ENCODE measurements at places on chromosomes 3 and 15.

GRCh38 chr3:159922193-159922840 is 66.3 kb upstream of the IL12A start:
- no peak for DNase-seq

DNA sequence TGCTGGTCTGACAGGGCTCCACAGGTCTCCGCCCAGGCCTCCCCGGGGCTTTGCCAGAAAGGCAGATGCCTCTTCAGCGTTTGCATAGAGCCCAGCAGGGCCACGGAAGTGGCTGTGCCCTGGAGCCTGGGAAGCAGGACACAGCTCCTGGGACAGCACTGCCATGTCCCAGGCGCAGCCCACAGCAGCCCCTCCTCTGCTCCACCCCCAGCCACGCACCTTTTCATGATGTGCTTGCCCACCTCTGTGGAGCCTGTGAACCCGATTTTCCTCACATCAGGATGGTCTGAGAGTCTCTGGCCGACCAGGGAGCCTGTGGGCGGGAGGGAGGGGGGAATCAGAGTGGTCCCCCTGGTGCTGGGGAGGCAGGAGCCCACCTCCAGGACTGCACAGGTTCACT is 33.9 kb upstream of the SLC41A3 start:
- DNase-seq = no peak

- no peak for DNase-seq
Measured at GRCh38 chr3:125478326-125478725, 41.7 kb downstream of the SNX4 start.

- DNase-seq = no peak
Measured at GRCh38 chr15:101573951-101574350, 78.2 kb downstream of the TM2D3 start.

GRCh38 chr3:137765310-137766033 is 1.4 kb downstream of the SOX14 start:
- DNase-seq = no peak

- DNase-seq = no peak
Measured at GRCh38 chr3:144058713-144059112, 87.1 kb downstream of the DIPK2A start.

DNA sequence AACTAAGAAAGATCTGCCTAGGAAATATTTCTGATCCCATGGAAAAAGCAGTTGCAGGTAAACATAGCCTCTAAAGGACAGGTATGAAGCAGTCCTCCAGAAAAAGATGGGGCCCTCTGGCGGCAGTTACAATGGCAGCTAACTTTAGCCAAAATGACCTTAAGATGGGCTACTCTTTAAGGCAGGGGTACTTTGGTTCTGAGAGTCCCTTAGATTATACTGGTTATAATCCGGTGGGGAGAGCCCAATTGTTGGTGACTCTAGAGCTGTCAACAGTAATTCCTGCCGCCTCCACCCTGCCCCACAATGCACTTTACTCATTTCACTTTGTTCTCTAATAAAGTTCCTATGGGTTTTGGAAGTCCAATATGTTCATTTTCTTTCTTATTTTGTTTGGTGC is 412.8 kb upstream of the WNT5A start:
- no peak for DNase-seq

- DNase-seq = no peak
Measured at GRCh38 chr3:10337323-10338163, 16.6 kb upstream of the SEC13 start.

GRCh38 chr3:195129644-195130492 is 141.1 kb downstream of the XXYLT1 start:
- DNase-seq = no peak

DNA sequence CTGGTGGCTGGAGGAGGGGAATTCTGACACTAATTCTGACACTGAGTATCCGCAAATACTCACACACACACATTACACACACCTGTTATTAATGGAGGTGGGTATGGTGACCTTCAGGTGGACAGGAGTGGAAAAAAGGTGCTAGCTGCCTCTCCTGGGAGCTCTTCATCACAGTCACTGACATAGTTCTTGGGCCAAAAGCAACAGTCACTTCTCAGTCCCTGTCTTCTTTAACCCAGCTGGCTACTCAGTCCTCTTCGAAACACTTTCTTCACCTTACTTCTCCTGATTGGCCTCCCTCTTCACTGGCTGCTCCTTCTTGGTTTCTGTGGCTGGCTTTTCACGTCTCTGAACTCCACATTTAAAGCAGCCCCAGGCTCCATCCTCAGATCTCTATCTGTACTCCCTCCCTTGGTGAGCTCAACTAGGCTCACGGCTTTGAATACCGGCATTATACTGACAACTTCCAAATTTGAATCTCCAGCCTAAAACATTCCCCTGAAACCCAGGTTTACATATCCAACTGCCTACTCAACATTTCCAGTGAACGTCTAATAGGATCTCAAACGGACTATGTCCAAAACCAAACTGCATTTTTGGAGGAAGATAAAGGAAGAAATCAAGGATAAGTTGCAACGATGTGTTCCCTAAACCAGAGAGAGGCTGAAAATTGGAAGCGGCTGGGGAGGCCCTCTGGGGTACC is 53.2 kb upstream of the HEG1 start:
- DNase-seq = no peak

- DNase-seq = peak; percentile 40
Measured at GRCh38 chr3:69370156-69370883, 15.6 kb downstream of the FRMD4B start.

DNA sequence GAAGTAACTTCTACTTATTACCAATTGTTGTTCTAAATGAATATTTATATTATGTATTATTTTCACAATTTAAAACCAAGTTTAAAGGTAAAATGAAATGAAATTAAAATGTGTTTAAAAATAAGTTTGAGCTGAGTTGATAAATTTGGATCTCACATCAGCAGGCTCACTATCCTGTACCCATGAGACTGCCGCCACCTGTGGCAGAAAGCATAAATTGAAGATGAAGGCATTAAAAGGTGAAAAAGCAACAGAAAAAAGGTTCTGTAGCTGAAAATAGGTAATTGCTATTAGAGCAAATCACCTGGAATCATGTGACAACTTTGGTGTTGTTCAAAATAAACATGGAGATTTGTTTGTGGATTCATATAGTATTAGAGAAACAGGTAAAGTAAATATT is 133.0 kb upstream of the CADM2 start:
- no peak for DNase-seq

DNA sequence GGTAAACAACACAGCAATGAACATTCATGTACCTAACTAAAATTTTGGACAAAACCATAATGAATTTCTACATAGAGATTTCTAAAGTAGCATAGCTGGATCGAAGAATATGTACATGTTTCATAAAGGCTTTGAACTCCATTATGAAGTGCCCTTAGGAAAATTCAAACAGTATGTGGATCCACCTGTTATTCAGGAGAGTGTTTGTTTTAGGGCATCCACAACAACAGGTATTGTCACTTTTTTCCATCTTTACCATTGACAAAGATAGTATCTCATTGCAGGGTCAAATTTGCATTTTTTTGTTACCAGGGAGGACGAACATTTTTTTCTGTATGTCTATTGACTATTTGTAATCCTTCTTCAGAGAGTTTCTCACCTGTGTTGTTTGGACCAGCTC is 75.0 kb downstream of the COL6A5 start:
- DNase-seq = no peak

DNA sequence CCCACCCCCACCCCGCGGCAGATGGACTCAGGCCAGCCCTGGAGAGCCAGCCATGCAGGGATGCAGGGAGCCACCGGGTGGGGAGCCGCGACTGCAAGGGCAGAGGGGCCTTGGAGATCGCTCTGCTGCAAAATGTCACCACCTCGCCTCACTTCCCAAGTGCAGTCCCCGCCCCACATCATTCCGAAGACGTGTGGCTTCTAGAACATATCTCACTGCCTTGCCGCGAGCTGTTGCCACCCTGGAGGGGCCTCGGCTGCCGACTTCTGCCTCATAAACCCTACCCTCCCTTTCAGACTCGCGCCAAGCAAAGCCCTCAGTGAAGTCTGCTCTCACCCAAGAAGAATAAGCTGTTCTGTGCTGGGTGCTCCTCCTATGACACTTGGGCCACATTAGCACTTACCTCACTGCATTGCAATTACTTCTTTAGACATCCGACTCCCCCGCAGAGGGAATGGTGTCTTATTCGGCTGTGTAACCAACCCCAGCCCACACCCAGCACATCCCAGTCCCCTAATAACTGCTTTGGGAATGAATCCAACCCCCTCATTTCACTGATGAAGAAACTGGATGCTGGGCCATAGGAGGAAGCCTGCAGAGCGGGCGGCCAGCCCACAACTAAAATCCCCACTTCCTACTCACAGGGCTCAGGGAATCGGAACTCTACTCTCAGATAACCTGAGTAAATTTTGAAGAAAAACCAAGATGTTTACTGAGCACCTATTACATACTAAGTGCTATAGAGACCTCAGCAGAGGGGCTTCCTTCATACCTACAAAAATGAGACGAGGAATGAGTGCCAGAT is 8.6 kb downstream of the TLE3 start:
- peak; percentile 61 for DNase-seq

DNA sequence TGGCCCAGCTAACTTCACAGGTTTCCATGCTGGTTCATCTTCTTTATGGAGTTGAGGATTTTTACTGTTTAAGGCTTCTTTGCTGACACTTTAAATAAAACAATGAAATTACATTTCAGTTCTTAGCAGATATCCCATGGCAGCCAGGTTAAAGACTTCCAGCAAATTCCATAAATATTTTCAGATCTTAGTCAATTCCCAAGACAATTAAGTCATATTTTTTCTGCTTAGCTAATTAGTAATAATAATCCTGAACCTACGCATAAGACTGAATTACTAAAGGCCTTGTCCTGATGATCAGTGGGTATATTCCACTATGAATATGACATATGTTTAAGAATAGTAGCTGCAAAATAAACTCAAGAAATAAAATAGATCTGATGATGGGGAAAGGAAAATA is 83.3 kb downstream of the NR2E3 start:
- DNase-seq = no peak

GRCh38 chr3:168220556-168220955 is 124.8 kb upstream of the GOLIM4 start:
- DNase-seq = peak; percentile 57

- DNase-seq = no peak
Measured at GRCh38 chr3:83317605-83318004, 1556.2 kb upstream of the GBE1 start.

DNA sequence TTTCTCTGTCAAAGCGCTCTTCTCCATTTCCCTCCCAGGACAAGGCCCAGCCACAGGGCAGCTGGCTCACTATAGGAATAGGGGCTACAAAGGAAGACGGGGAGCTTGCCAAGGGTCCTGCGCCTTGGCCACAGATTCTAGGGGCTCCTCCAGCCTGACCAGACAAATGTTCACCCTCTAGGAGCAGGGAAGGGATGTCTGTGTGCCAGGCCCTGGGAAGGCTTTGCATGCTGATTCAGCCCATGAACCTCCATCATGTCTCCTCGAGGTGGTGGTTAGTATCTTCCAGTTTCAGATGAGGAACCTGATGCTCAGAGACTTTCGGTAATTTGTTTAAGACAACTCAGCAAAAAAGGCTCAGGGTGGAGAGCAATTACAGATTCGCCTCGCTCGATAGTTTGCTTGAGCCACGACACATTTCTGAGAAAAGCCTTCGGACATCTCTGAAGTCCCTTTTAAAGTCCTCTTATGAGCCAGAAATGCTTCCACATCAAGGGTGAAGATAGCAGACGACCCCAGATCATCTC is 110.0 kb downstream of the XXYLT1 start:
- DNase-seq = no peak

DNA sequence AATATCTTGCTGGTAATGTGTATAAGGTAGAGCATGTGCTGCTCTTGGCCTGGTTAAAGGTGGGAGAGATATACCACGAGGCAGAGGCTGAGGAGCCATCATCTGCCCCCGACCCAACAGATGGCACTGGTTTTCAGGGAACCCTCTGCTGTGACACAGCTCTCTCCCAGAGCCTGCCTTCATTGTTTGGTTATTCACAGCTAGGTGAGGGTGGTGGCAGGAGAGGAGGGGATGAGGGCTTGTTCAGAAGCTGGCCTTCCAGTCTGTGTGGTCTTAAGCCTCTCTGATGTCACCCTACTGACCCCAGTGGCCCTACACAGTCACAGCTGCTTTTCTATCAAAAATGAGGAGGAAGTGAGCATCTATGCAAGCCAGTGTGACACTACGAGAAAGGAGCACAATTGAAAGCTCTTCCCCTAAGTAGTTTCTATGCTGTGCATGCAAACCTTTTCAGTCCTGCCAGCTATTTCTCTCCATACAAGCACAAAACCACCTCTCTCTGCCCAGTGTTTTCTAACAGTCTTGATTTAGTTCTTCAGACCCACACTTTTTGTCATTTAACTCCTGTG is 258.4 kb upstream of the AGTR1 start:
- DNase-seq = no peak

DNA sequence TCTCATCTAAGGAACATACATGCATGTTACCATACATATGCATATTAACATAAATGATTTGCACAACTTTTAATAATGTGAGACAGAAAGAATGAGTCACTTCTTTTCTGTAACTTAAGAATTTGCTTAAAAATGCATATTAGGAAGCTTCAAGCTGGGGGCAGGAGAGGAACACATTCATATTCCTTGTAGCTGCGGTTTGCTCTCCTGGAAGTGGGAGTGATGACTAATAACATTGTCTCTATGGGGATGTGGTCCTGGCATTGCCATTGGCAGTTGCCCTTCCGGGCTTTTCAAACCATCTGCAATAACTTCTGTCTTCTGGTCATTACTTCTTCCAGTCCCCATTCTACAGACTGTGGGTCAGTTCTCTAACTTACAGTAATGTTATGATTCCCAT is 15.6 kb downstream of the CHST2 start:
- DNase-seq = no peak

GRCh38 chr3:50248387-50248786 is 12.4 kb downstream of the GNAI2 start:
- no peak for DNase-seq

DNA sequence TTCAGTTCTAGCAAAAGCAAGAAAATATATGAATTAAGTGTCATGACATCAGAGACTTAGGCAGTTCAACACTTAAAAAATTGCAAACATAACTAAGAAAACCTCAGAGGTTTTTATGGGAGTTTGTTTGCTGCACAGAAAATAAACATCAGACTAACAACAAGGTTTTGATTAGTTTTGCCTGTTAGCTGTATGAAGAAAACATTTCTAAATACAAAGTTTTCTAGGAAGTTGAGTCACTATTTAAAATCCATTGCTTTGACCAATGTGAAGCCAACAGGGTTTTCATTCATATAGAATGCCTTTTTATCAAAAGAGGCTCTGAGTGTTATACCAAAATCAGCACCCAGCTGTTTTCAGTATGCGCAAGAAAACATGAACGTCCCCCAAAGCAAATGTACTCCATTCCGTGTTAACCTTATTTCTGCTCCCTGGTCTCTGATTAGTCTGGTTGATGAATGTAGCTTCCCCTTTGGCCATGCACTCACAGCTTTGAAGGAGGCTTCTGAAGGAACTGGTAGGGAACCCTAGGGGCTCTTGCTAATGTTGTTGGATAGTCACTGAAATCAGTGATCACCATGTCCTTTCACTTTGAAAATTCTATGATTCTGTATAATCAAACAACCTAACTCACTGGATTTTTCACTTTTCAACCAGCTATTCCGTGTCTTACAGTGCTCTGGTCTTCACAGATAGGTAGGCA is 89.6 kb upstream of the TSEN2 start:
- no peak for DNase-seq

DNA sequence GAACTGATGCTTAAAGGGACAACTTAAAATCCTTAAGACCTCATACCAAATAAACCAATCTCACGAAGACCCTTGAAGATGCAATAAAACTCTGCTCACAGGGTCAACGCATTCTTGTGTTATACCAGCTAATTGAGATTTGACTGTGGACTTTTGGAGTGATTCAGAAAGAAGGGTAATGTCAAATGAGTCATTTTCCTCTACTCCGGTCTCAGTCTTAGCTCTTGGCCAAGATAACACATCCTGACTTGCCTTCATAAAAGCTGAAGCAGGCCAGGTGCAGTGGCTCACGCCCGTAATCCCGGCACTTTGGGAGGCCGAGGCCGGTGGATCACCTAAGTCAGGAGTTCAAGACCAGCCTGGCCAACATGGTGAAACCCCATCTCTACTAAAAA is 3.8 kb downstream of the PKM start:
- DNase-seq = no peak
